BJ (cell line): ENCODE measurements at places on chromosomes 4 and X.

GRCh38 chrX:140431521-140431920, 73.3 kb downstream of the SOX3 start:
- no peak for DNase-seq

GRCh38 chr4:186167605-186168004, 23.8 kb upstream of the CYP4V2 start:
- no peak for DNase-seq

GRCh38 chr4:35541146-35541887, 703.0 kb downstream of the ARAP2 start:
- no peak for DNase-seq

DNA sequence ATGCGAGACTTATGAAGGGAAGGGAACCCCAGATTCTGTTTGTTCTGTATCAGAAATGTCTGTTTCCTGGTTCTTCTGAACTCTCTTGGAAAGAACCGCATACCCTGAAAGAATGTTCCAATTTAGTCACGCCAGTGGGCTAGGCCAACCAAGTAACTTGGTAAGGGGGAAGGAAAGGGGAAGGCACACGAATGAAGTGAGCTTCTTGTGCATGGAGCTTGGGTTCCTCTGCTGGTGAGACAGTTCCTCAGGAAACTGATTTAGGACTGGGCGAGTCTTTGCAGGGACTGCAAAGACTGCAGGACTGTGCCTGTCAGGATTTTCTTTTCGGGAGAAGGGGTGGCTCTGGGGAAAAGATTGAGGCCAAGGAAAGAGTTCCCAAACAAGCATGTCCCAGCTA, 35.6 kb downstream of the FRMPD3 start:
- DNase-seq, result no peak
